ENCODE measurements at places on chromosomes 12 and 14.

DNA sequence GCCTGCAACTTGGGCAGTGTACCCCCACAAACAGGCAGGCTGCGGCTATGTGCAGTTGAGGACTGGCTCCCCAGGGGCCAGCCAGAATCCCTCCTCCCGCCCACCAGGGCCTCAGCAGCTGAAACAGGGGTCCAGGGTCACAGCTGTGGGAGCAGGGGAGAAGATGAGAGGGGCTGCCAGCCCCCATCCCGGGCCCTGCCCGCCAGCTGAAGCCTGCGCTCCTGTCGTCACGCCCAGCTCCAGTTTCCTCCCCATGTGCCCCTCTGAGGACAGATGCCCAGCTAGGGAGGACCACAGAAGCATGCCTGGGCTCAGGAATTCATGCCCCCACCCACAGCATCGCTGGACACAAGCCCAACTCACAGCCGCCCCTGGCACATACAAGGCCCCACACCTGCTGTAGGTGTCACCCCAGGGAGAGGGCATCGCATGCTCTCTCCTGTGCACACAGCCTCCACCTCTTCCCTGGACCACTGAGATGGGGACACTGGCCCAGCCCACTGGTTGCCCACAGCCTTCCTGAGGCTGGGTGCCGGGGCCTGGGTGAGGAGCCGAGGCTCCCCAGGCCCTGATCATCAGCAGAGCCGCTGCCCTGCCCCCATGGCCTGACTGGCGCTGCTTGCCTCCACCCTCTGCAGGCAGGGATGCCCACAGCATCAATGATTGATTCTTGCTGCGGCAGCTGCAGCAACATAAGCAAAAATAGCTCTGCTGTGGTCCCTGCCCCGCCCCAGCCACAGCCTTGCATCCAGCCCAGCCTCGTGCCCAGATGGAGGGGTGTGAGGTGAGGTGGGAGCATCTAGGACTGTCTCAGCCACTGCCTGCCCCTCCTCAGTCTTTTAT is 3.7 kb upstream of the CLBA1 start:
- no peak for DNase-seq

DNA sequence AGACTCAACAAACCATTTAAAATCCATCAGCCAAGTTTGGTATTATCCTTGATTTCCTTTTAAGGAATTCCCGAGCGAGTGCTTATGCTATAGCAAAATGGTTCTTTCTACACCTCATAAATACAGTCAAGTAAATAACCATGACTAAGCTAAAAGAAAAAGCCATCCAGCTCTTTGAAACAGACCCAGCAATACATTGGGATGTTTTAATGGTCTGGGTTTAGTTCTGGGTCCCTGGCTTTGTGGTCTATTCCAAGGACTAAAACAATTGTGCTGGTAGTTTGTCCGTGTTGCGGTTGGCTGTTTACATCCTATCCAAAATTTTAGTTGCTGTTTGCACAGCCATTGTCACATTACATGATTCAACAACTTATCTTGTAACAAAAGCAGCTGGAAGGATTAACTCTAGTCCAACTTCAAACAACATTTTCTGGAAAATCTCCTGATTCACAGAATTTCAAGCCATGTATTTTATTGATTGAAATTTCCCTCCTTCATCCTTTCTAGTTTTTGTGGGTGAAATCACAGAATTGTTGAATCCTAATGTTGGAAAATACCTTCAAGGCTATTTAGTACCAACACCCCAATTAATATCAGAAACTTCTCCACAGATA is 19.6 kb downstream of the KLRB1 start:
- DNase-seq: no peak

DNA sequence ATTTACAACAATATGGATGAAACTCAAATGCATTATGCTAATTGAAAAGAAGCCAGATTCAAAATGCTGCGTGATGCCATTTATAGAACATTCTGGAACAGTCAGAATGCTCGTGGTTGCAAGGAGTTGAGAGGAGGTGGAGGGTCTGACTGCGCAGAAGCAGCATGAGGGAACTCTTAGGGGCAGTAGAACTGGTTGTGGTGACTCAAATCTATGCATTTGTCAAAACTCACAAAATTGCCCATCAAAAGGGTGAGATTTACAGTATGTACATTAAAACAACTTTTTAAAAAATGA is 113.7 kb upstream of the PDZRN4 start:
- DNase-seq: no peak

DNA sequence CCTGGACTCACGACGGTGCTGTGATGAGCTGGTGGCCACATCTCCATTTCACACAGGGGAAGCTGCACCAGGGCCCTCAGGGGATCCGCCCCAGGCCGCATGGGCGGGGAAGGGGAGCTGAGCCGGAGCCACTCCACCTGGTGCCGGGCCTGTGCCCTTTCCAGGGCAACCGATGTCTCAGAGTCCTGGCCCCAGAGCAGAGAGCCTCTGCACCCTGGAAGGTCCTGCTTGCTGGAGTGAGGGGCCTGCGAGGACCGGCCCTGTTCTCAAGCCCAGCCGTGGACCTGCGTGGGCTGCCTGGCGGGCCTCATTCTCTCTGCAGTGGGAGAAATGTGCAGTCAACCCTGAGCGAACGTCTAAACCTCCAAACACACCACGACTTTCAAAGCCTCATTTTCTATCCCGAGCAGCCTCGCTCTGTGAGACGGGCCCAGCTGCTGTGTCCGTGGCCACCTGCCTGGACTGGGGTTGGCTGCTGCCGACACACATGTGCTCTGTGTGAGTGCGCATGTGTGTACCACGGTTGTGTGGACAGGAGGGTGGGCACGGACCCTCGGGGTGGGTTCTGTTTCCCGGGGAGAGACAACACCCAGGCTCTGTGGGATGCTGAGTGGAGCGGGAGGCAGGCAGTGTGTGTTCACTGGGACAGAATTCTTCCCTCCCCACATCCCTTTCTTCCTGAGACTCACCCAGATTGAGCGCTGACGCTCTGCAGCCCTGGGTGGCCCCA is 163.5 kb downstream of the KIF26A start:
- no peak for DNase-seq

- DNase-seq: no peak
Observed at GRCh38 chr12:109930028-109930800, 30.1 kb downstream of the TCHP start.
